ENCODE measurements at places on chromosomes 11 and 22.
A peak's percentile ranks its signal among the peaks of the same experiment; 100 is the strongest.

DNA sequence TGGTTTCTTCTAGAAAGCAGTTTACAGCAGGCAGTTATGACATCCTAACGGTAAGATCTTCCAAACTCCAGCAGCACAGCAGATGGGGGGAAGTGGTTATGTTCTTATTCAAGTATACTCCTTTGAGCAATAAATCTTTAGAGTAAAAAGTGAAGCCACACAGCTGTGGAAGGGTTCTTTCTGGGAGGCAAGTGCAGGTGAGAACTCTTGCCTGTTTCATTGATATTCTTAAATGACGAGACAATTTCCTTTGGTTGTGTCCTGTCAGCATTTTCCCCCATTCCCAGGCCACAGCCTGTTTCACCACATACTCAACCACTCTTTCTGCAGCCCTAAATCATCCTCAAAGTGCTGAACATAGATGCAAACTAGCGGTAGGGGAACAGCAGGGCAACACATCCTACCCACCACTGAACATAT is 207.3 kb upstream of the MTNR1B start:
- no peak for DNase-seq

DNA sequence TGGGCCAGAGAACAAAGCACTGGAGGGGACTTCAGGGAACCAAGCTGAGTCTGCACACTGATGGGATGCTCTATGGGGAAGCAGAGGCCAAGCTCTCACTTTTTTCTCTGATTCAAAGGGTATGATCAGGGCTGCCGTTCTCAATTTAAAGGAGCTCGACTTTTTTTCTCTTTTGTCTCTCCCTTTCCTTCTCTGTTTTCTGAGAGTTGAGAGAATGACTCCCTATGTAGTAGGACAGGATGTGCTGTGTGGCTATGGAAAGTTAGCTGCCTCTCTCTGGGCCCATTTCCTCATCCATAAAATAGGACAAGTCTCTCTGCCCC is 7.9 kb downstream of the ADORA2A start:
- DNase-seq: no peak

DNA sequence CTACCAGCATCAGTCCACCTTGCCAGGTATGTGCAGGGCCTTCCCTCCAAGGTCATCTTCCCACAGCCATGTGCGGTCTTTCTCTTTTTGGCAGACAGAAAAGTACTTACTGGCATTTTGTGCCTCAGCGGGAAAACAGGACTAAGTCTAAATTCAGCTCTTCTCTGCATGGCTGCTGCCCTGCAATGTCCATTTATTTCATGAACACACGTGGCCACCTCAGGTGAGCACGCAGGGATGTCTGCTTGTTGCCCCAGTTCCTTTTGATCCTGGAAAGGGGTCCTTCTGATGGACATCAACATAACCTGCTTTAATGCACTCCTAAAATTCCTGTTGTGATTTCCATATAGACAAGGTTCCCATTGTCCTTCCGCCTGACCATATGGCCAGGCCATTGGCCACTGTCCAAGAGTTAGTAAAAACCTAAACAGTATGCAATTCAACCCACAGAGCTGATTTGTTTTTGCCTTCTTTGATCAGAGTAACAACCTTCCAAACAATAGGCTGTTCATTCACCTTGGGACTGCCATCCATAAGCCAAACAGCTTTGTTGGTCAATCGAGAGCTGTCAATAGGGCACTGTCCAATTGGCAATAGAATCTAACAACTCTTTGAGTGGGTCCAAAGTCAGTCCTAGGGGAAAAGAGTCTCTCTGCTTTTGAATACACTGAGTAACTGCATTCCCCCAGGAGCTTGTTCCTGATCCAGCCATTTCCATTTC is 5.9 kb downstream of the TREH start:
- no peak for DNase-seq

DNA sequence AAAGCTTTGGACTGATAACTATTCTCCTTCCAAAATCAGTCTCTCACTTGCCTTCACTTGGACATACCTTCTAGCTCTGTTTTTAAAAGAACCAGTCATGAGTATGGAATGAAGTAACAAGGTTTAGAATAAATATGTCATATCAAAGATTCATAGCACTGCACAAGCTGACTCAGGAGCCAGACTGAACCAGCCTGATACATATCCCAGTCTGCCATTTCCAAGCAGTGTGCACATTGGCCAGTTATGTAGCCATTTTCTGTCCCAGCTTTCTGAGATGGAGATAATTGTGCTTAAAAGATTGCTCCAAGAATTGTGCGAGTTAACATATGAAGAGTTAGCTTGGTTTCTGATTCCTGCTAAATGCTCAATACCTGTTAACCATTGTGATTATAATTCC is 311.3 kb downstream of the C11orf87 start:
- DNase-seq: peak; percentile 59

- no peak for DNase-seq
Measured at GRCh38 chr11:1139441-1140083, 18.2 kb upstream of the MUC5AC start.

GRCh38 chr11:77475206-77475605 is 1.3 kb upstream of the PAK1 start:
- DNase-seq: no peak

GRCh38 chr11:72848846-72849466 is 34.7 kb downstream of the ATG16L2 start:
- DNase-seq: peak; percentile 31

DNA sequence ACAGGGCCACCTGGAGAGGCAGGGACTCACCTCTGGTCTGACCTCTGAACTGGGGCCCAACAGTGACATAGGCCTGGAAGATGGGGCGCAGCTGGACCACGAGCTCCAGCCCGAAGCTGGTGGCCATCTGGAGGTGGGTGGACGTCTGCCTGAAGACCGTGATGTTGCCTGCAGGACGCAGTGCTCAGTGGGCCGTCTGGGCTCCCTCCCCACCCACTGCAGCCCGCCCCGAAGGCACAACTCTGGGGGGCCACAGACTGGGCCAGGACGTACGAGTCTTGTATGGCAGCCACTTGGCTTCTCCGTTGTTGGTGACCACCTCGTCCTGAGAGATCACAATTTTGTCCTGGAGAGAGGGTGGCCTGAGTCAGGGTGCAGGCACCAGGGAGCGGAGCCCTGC is 7.9 kb downstream of the MUC6 start:
- no peak for DNase-seq

DNA sequence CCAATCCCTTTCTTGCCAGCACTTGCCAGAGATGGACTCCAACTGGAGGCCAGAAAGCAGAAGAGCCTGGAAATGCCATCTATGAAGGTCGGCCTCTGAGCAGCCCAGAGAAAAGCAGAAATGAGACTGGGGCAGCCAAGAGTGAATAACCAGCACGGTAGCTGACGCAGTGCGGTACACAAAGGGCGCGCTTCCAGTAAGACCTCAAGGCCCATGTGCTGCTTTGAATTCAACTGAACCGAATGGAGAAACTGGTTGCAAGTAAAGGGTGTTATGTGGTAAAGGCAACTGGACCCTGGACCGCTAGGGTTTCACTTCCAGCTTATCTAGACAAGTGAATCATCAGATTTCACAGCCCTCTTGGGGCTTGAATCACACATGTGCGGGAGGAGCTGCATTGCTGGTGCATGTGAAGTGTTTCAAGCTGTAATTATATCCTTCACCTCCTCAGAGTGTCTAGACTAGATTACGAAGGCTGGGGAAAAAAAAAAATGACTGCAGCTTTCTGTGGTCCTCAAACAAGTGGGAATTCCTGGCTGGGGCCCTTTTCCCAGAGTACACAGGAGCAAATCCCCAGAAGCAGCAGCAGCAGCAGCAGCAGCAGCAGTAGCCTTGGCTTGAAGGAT is 128.9 kb downstream of the CCDC34 start:
- peak; percentile 100 for DNase-seq

DNA sequence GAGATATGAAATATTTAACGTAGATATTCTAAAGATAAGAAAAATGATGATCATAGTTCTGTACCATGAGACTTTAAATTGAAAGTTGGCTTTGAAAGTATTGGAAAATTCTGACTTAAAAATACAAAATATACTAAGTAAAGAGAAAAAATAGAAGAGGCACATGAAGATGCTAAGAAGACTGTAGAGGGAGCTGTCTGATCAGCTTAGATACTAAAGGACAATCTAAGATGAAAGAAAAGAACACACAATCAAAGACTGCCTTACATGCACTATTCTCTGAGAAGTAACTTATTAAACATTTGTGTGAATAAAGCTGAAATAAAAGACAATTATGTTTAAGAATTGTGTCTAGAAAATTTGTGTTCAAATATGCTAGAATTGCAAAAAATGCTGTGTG is 55.1 kb downstream of the RBMXL2 start:
- peak; percentile 10 for DNase-seq

DNA sequence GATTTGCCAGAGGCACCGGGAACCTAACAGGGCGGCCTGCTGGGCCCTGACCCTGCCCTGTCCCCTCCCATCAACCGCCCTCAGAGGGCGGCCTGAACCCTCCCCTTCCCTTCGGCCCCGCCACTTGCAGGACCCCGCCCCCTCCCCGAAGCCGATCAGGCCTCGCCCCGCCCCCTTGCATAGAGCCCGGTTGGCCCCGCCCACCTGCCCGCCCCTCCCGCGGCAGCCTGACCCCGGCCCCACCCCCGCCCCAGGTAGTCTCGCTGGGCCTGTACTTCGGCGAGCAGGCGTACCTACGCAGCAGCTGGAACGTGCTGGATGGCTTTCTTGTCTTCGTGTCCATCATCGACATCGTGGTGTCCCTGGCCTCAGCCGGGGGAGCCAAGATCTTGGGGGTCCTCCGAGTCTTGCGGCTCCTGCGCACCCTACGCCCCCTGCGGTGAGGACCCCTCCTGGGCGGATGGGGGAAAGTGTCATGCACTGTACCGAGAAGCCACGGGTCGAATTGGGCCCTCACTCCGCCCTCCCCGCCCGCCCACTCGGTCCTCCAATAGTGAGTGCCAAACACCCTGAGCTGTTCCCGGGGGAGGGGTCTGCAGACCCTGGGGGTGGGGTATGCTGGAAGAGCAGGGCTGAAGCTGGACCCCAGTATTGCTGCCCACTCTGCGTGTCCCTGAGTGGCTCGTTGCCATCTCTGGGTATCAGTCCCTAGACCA is 94.1 kb downstream of the CACNA1I start:
- no peak for DNase-seq

- no peak for DNase-seq
Measured at GRCh38 chr11:78220218-78221157, 31.8 kb downstream of the USP35 start.

DNA sequence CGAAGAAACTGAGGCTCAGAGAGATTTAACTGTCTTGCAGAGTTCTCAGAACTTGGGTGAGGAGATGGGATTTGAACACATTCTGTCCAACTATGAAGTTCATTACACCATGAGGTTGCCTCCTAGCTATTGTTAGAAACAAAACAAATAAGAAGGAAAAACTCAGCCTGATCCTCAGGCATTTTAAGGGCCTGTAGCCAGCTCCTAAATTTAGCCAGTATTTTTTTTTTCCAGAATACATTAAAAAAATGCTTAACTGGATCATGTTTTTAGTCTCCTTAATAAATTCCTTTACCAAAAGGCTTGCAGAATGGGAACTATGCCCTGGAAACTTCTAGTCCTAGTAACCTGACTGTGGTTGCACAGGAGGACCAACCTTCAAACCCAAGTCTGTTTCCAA is 212.0 kb downstream of the CSNK2A3 start:
- DNase-seq: no peak

DNA sequence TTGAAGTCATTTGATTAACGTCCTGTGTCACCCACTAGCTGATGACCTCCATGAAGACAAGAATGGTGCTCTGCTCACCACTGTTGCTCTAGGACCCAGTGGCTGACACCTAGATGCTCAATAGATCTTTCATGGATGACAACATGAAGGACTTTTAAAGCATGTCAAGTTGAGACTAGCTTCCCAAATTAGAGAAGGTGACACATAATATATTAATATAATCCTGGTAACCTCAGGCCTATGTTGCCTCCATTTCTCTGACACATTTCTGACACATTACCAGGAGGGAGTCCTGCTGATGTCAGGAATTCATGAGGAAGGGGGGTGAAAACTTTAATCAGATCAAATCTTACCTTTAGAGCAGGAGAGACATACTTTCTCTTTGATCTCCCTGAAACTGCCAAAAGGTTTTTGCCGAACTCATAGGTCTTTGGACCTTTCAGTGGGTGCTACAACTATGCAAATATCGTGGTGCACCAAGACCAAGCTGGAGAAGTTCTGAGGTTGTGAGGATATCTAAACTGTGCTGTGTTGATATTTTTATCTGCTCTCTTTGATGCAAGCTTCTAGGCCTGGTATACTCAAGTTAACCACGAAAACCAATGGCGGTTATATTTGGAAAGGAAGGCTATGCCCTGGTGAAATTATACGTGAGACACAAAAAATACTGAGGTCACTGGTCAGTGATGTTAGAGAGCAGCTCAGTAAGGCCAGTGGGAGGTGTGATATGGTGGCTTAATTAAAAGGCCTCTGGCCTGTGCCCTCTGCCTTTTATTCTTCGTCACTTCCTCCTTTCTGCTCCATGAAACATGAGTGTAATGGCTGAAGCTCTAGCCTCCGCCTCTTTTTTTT is 13.2 kb upstream of the AMPD3 start:
- no peak for DNase-seq

DNA sequence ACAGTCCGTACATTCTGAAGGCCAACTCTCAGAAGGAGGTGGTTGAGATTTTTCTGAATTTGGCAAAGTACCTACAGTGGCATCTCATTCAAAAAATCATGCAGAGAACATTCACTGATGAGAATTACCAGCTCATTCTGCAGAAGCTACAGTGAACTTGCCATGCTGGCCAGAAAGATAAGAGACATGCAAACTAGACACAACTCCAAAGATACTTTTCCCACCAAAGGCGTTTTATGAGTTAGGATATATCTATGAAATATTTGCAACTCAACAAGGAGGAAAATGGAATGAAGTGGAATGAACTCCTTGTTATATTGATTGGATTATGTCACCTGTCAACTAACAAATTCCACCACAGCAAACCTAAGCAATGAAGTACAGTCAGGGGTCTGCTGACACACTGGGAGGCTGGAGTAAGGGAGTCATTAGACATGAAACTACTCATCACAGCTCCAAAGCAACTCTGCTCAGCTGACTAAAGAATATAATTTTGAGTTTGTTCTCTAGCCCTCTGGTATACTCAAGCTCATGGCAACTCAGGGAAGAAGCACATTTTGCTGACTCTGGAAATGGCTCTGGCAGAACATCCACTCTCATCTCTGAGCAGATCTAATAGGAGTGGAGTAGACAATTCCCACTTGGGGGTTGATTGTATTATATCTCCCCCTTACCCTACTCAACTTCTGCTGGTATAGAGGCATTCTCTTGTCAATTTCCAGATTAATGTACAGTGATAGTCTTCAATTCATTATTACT is 22.9 kb downstream of the MAML2 start:
- no peak for DNase-seq

GRCh38 chr11:1825039-1825740 is 9.6 kb upstream of the SYT8 start:
- no peak for DNase-seq

- DNase-seq: peak; percentile 58
Measured at GRCh38 chr11:26578998-26579661, 7.1 kb upstream of the MUC15 start.

Data from fibroblast of skin of right biceps (primary cell).